ENCODE measurements at places on chromosomes 6 and 20.
A peak's percentile ranks its signal among the peaks of the same experiment; 100 is the strongest.

GRCh38 chr20:16246870-16247269, 326.4 kb downstream of the KIF16B start:
- peaks cover 4% of the 10 kb centered on the region for H3K4me1 ChIP-seq
- DNase-seq = no peak
- no peak overlapping the region for H3K4me3 ChIP-seq
- H3K27me3 ChIP-seq = no peaks in the 10 kb centered on the region
- no peak overlapping the region for H3K27ac ChIP-seq

DNA sequence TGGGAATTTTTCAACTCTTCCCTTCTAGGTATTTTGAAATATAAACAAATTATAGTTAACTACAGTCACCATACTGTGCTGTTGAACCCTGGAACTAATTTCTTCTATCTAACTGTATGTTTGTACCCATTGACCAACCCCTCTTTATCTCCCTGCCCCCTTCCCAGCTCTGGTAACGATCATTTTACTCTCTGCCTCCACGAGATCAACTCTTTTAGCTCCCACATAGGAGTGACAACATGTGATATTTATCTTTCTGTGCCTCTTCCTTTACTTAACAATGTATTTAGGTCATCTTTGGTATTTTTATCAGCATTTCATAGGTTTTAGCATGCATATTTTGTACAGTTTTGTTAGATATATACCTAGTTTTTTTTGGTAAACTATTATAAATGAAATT, 45.9 kb downstream of the ASXL1 start:
- no peaks in the 10 kb centered on the region for H3K36me3 ChIP-seq
- H3K27ac ChIP-seq = no peak overlapping the region
- H3K4me1 ChIP-seq = no peaks in the 10 kb centered on the region
- H3K27me3 ChIP-seq = no peaks in the 10 kb centered on the region

GRCh38 chr6:157989541-157990289, 8.1 kb downstream of the SYNJ2 start:
- DNase-seq = no peak
- H3K27ac ChIP-seq = no peak overlapping the region
- H3K4me3 ChIP-seq = no peak overlapping the region
- H3K4me1 ChIP-seq = peaks cover 24% of the 10 kb centered on the region

GRCh38 chr6:11969092-11969491, 43.0 kb upstream of the HIVEP1 start:
- no peak overlapping the region for H3K4me3 ChIP-seq
- no peaks in the 10 kb centered on the region for H3K36me3 ChIP-seq
- H3K27me3 ChIP-seq = no peaks in the 10 kb centered on the region
- no peak overlapping the region for H3K27ac ChIP-seq
- DNase-seq = no peak

GRCh38 chr20:24657878-24658620, 188.6 kb downstream of the SYNDIG1 start:
- no peak for DNase-seq
- no peak overlapping the region for H3K4me3 ChIP-seq
- H3K27me3 ChIP-seq = peaks cover 2% of the 10 kb centered on the region
- H3K36me3 ChIP-seq = peaks cover 13% of the 10 kb centered on the region
- H3K4me1 ChIP-seq = peaks cover 1% of the 10 kb centered on the region
- no peak overlapping the region for H3K27ac ChIP-seq

DNA sequence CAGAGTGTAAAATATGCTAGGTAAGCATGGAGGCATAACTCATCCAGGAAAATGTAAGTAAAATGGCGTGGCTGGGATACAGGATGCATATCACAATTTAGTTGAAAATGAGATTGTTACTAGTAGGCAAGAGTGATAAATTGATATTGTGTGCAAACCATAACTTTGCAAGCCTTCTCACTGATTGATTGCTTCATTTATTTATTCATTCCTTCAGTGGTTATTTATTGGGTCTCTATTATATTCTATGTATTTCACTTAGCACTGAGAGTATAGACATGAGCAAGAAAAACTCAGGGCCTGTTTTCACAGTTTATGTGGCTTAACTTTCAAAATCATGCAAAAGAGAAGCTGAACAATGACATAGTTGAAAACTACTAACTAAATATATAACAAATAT, 241.0 kb upstream of the EYS start:
- H3K4me3 ChIP-seq = no peak overlapping the region
- DNase-seq = no peak
- H3K27me3 ChIP-seq = no peaks in the 10 kb centered on the region

- H3K36me3 ChIP-seq = no peaks in the 10 kb centered on the region
- no peak overlapping the region for H3K27ac ChIP-seq
- no peaks in the 10 kb centered on the region for H3K27me3 ChIP-seq
- H3K4me3 ChIP-seq = no peak overlapping the region
Measured at GRCh38 chr6:46925563-46926253, 4.0 kb upstream of the ADGRF5 start.

DNA sequence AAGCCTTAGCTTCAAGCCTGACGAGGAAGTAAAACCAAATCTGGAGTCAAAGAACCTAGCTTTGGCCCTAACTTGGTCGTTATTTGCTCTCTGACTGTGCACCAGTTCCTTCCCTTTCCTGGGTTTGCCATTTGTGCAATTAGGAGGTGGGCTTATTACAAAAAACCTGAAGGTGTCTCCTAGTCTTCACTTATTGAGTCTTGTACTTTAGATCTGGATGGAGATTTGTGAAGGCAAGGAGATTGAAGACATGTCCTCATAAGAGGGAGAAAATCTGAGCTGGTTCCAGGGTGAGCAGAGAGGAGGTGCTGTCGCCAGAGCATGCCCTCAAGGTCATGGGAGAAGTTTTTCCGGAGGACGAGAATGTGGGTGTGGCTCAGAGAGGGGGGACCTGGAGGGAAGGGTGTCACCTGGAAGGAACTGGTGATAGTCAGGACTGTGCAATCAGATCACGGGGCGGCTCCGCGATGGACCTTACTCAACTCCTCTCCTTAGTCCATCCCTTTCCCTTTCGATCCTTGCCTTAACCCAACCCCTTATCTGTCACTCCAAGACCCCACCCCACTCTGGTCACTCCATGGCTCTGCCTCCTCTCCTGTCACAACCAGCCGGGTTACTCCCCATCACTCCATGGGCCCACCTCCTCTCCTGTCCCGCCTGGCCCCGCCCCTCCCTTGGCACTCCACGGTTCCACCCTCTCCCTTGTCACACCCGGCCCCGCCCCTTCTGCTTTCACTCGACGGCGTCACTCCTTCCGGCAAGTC, 588 bp upstream of the ACSS2 start:
- peaks cover 16% of the 10 kb centered on the region for H3K27me3 ChIP-seq
- DNase-seq = no peak
- H3K4me1 ChIP-seq = peaks cover 22% of the 10 kb centered on the region

- H3K4me3 ChIP-seq = no peak overlapping the region
- H3K27ac ChIP-seq = no peak overlapping the region
- peaks cover 5% of the 10 kb centered on the region for H3K36me3 ChIP-seq
- no peak for DNase-seq
- H3K27me3 ChIP-seq = peaks cover 3% of the 10 kb centered on the region
Measured at GRCh38 chr20:2364044-2364443, 16.7 kb upstream of the TGM6 start.

DNA sequence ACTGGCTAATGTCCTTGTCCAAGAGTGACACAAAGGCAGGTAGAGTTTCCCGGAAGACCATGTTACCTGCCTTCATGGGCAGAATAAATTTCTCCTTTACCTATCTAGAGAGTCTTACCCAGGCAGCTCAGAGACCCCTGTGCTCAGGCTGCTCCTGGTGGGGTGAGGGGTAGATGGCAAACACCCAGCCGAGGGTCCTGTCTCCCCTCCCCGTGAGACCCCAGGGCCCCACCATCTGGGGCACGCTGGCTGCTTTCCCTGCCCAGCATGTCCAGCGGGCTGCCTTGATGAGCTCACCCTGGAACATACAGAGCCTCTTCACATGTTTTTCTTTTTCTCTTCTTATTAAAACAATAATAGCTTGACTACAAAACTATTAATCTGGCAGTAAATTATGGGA, 116.5 kb downstream of the EDN3 start:
- no peak overlapping the region for H3K4me3 ChIP-seq
- peaks cover 16% of the 10 kb centered on the region for H3K4me1 ChIP-seq
- no peaks in the 10 kb centered on the region for H3K36me3 ChIP-seq
- DNase-seq = no peak

GRCh38 chr6:54993294-54993693, 146.7 kb downstream of the FAM83B start:
- H3K4me1 ChIP-seq = no peaks in the 10 kb centered on the region
- H3K27me3 ChIP-seq = no peaks in the 10 kb centered on the region
- H3K36me3 ChIP-seq = no peaks in the 10 kb centered on the region

- no peaks in the 10 kb centered on the region for H3K4me1 ChIP-seq
- no peak overlapping the region for H3K4me3 ChIP-seq
- no peak overlapping the region for H3K27ac ChIP-seq
- no peaks in the 10 kb centered on the region for H3K27me3 ChIP-seq
- DNase-seq = no peak
Measured at GRCh38 chr6:92024110-92024509, 1395.2 kb downstream of the EPHA7 start.

DNA sequence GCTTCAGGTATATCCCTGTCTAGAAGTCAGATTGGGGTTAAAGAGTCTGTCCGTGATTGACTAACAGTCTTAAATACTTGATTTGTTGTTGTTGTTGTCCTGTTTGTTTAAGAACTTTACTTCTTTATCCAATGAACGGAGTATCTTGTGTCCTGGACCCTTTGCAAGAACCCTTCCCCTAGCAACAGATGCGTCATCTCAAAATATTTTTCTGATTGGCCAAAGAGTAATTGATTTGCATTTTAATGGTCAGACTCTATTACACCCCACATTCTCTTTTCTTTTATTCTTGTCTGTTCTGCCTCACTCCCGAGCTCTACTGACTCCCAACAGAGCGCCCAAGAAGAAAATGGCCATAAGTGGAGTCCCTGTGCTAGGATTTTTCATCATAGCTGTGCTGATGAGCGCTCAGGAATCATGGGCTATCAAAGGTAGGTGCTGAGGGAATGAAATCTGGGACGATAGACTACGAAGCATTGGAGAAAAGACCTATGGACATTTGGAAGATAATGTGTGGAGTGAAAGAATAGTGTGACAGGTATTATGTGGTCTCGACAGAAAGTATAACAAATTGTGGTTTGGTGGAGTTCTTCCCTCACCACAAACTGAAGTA, at the start of gene HLA-DRA:
Gene HLA-DRA (plus strand): TSS at position 286 of the 613 bp plus-strand sequence. CDS start 64 bp downstream, at position 350.
- no peaks in the 10 kb centered on the region for H3K27me3 ChIP-seq
- no peak within 1 kb of the TSS for H3K4me3 ChIP-seq
- no peaks in the 10 kb centered on the region for H3K4me1 ChIP-seq
- H3K36me3 ChIP-seq = no peaks in the 10 kb centered on the region
- H3K27ac ChIP-seq = no peak within 1 kb of the TSS

DNA sequence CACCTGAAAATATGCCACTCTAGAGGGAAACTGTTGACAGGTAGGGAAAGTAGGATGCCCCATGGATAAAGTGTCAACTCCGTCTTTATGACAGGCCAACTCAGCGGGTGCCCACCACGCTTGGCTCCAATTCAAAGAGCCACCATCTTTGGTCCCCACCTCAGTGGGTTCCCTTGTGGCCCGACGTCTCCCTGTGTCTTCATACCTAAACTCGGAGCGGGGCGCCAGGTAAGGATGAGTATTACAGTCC, 277 bp downstream of the MDC1 start:
- peak overlapping the region; percentile 97 for H3K4me3 ChIP-seq
- H3K36me3 ChIP-seq = peaks cover 23% of the 10 kb centered on the region
- DNase-seq = no peak
- H3K27me3 ChIP-seq = peaks cover 33% of the 10 kb centered on the region
- H3K27ac ChIP-seq = peak overlapping the region; percentile 98

- peaks cover 5% of the 10 kb centered on the region for H3K36me3 ChIP-seq
- DNase-seq = no peak
- no peaks in the 10 kb centered on the region for H3K4me1 ChIP-seq
- H3K27ac ChIP-seq = no peak overlapping the region
- peaks cover 4% of the 10 kb centered on the region for H3K27me3 ChIP-seq
- no peak overlapping the region for H3K4me3 ChIP-seq
Measured at GRCh38 chr6:165910184-165910966, 247.3 kb upstream of the PDE10A start.

GRCh38 chr6:25608558-25609174, 43.3 kb upstream of the SCGN start:
- H3K4me3 ChIP-seq = no peak overlapping the region
- no peak for DNase-seq
- no peak overlapping the region for H3K27ac ChIP-seq
- H3K4me1 ChIP-seq = peaks cover 15% of the 10 kb centered on the region
- no peaks in the 10 kb centered on the region for H3K36me3 ChIP-seq
- H3K27me3 ChIP-seq = no peaks in the 10 kb centered on the region

DNA sequence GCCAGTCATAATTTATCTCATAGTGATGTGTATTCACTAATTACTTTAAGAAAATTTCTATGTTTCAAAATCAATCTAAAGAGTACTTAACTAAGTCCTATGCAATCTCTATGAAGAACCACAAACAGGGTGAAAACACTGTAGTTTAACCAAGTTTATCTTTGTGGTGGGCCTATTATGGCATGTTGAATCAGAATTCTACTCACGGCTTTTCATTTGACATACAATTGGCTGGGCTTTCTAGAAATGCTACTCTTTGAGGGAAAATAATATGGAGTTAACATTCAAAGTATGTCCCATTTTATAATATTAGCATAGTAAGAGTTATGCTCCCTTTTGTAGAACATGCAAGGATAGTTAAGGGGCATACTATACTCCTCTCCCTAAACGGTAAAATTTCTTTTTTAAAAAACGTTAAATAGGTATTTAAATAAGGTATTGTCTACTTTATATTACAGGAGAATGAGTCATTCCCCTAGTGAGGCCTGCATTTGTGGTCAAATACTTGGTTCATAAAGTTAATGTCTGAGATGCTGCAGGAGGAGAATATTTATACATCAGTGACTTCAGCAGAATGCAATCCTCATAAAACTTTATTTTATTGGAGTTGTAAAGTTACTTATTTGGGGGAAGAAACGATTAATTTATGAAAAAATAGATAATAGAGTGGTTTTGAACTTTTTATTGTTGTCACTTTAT, 1.8 kb downstream of the MOXD1 start:
- peaks cover 6% of the 10 kb centered on the region for H3K27me3 ChIP-seq
- H3K4me1 ChIP-seq = no peaks in the 10 kb centered on the region
- DNase-seq = no peak

DNA sequence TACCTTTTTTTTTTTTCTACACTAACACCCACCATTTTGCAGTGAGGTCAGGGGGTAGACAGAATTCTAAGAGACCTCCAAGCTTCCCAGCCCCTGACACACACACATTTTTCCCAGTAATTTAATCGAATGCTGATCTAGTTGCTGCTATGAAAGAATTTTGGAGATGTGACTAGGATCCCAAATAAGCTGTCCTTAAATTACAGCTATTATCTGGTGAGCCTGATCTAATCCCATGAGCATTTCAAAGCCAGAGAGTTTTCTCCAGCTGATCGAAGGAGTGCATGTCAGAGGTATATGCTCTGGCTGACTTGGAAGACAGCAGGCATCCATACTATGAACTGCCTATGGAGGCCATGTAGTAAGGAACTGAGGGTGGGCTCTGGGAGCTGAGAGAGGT, 503.8 kb upstream of the MARCKS start:
- H3K36me3 ChIP-seq = no peaks in the 10 kb centered on the region
- H3K27ac ChIP-seq = no peak overlapping the region
- H3K4me1 ChIP-seq = peaks cover 16% of the 10 kb centered on the region
- no peak overlapping the region for H3K4me3 ChIP-seq
- no peak for DNase-seq
- peaks cover 4% of the 10 kb centered on the region for H3K27me3 ChIP-seq

Data from glutamatergic neuron (in vitro differentiated cells).